Renal cortex interstitium (tissue), 15 donors: ENCODE measurements at places on chromosomes 13 and 19.

GRCh38 chr19:40365613-40366401, 17.3 kb downstream of the PLD3 start:
- peak; percentile 81 for DNase-seq

GRCh38 chr19:45352914-45353796, 12.6 kb downstream of the KLC3 start:
- DNase-seq: no peak

- no peak for DNase-seq
Measured at GRCh38 chr13:75897386-75897785, 261.3 kb downstream of the LMO7 start.

DNA sequence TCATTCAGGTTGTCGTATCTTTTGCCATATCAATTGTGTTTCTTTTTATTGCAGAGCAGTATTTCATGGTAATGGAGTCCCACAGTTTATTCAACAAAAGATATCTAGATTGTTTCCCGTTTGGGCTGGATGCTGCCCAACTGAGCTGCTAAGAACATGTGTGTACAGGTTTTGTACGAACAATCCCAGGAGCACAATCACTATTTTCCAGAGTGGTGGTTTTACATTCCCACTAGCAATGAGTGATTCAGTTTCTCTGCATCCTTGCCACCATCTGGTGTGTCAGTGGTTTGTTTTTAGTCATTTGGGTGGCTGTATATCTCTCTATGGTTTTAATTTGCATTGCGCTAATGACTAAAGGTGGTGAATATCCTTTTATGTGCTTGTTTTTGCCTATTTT, 52.7 kb upstream of the ZDHHC20 start:
- no peak for DNase-seq

- no peak for DNase-seq
Measured at GRCh38 chr13:112928972-112929782, 39.8 kb upstream of the MCF2L start.

DNA sequence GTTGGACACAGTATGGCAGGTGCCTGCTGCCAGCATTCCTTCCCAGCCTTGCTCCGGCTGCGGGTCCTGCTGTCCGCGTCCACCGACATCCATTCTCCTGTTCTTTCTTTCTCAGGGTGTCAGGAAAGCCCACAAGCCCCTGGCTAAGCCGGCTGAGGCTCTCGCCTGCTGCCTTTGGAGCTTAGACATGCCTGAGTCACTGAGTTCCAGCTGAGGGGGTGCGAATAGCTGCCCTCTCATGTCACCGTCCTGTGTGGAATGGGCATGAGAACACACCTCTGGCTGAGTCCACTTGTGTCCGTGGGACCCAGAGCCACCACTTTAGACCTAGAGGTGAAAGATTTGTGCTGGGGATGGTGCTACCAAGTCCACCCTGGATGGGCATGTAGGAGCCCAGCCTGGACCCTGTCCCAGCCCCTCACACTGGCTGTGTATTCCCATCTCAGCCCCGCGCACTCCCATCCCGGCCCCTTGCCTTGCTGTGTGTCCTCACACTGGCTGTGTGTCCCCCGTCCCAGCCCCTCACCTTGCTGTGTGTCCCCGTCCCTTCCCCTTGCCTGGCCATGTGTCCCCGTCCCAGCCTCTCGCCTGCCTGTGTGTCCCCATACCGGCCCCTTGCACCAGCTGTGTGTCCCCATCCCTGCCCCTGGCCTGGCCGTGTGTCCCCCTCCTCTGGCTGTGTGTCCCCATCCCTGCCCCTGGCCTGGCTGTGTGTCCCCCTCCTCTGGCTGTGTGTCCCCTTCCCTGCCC, 24.6 kb upstream of the IRS2 start:
- DNase-seq: no peak

DNA sequence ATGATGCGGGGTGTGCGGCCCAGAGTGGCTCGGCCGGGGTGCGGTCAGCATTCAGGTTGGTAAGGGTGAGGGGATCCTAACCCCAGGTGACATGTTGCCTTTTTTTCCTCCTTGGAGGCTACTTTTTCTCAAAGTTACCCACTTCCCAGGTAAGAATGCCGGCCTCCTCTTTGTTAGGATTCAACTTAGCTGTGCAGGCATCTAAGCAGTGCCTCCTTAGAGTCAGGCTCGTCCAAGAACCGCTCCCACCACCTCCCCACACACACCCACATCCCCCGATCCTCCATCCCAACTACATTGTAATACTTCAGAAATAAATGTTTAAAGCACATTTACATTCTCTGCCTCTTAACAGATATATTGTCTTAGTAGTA, 733 bp upstream of the ENOX1 start:
- no peak for DNase-seq

- DNase-seq: no peak
Measured at GRCh38 chr13:100387416-100387815, 201.2 kb downstream of the GGACT start.

DNA sequence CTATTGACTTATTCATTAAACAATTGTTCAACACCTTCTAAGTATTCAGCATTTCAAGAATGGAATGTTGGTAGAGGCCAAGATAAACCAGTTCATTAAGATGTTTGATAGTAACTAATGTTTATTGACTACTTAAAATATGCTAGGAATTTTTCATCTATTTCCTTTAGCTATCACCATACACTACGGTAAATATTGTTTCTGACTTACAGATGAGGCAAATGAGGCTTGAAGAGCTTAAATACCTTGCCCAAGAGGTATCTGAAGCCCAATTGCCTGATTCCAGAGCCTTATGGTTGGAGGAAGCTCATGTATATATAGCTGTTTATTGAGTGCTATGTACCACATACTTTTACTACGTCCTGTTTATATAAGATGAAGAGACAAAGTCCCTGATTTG, 286.2 kb downstream of the NDFIP2 start:
- no peak for DNase-seq
